RWPE2 (cell line): ENCODE measurements at places on chromosomes 7 and 10.

- no peak for DNase-seq
Measured at GRCh38 chr10:60171436-60172013, 218.2 kb downstream of the ANK3 start.

GRCh38 chr7:148277042-148277660 is 313.4 kb upstream of the C7orf33 start:
- no peak for DNase-seq

DNA sequence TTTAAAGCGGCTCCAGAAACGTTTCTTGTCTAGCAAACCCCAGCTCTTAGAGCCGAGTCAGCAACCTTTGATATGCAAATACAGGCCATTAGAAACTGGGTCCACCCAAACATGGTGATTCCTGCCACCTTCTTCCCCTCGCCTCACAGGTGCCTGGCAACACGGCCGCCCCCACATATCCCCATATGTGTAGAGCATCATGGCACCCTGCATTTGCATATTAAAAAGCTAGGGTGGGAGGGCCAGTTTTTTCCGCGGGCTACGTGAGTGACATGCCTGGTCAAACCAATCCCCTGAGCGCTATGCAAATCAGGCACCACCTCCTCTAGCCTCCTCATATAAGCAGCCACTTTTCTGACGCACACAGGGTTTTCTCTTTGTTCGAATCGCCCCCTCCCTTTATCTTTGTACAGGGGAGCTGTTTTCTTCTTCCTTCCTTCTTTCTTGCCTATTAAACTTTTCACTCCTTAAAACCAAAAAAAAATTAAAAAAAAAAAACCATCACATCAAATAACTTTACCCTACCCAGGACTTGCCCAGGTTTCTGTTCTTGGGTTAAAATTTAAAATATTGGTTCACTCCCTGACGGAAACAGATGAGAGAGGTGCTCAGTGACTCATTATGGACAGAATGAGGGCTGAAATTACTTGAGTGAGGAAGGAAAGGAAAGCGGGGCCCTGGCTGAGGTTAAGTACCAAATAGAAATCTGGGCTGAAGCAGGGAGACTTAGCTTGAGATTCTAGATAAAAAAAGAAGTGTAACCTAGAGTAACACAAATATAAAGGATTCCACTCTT is 59.8 kb downstream of the COA1 start:
- no peak for DNase-seq

DNA sequence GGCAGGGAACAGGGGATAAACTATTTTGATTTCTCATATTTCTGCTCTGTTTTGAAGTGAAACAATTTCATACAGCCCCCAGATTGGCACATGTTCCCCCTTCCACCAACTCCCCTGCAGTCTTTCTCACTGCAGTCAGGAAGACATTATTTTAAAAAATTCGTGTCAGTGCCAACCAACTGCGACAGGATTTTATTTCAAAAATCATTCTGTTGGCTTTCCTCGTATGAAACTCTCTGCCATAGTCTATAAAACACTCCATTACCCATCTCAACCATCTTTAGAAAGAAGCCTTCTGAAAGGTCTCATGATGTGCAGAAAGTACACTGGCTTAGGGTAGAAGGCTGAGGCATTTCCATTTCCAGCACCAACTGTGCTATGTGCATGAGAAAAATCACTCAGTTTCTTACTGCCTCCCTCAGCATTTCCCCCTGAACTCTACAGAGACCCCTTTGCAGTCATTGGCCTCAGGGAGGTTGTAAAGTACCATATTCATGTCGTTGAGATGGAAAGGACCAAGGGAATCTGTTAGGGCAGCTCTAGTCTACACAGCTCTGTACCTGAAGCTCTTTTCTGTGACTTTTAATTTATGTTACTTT is 46.9 kb downstream of the STEAP1B start:
- DNase-seq: no peak

GRCh38 chr10:71912431-71912830 is 51.8 kb upstream of the CHST3 start:
- no peak for DNase-seq

DNA sequence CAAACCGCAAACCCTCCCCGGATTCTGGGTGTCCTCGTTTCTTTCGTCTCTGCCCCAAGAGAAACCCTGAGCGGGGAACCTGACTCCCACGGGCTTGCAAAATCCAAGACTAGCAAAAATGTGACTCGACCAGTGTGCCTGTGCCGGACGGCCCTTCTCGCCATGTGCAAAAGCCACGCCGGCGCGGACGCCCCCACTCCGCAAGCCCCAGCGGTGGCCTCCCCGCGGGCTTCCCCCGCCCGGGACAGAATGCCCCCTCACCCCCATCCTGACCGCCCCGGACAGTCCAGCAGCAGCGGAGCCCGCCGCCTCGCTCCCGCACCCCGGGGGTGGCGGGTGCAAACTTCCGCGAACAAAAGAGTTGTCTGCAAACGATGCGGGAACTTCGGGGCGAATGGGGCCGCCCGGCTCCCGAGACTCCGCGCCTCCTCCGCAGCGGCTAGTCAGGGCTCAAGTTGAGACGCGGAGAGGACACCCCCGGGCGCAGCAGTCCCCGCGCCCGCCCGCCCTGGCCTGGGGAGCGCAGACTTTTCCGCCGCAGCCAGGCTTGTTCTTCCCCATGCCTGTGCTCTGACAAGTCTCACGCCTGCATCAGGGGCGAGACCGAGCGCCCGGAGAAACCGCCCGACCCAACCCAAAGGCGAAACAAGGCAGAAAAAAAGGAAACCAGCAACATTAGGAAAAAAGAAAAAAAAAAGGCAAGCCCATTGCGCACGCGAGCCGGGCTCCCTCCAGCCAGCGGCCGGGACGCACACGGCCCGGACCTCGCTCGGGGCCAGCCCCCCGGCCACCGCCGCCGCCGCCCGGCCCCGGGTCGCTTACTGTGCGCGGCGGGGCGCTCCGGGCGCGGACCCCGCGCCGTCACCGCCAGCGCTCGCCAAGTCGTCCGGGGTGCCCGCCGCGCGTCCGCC is 732 bp downstream of the FAM53B start:
- DNase-seq: no peak

DNA sequence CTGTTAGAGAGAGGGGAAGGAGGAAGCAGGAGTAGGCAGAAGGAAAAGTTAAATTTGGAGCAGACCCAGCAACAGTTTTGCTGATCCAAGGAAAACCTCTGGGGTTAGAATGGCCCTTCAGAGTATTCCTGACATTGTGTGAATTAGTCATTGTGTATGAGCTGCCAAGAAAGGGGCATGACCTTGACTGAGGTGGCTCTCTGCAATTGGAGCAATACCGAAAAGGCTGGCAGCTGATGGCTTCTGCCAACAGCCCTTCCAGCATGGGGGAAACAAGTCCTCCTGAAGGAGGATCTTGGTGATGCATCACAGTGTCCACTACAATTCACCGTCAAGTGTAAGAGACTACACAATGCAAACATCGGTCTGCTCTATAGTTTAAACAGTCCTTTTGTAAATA is 20.6 kb upstream of the WASL start:
- peak; percentile 67 for DNase-seq
